NCI-H524 (cell line): ENCODE measurements at places on chromosomes 6 and 20.
A peak's percentile ranks its signal among the peaks of the same experiment; 100 is the strongest.

DNA sequence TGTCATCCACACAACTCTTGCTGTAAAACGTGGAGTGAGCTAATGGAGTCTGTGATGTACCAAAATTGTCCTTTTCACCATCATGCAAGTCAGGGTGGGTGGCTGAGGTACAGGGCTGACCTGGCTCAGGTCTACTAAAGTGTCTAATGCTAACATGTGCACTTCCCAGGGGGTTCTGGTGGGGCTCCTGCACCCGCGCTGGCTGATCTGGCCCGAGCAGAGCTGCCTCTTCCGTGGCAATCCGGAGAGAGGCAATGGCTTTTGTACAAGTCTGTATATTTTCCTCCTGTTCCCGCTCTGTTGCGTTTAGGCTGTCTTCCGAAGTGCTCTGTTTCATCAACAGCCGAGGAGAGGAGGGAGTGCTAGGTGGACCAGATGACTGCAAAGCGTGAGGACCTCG lies 191.8 kb downstream of the HIVEP2 start:
- no peak for DNase-seq

GRCh38 chr6:108175592-108176279 lies 9.9 kb downstream of the NR2E1 start:
- DNase-seq = peak; percentile 26

DNA sequence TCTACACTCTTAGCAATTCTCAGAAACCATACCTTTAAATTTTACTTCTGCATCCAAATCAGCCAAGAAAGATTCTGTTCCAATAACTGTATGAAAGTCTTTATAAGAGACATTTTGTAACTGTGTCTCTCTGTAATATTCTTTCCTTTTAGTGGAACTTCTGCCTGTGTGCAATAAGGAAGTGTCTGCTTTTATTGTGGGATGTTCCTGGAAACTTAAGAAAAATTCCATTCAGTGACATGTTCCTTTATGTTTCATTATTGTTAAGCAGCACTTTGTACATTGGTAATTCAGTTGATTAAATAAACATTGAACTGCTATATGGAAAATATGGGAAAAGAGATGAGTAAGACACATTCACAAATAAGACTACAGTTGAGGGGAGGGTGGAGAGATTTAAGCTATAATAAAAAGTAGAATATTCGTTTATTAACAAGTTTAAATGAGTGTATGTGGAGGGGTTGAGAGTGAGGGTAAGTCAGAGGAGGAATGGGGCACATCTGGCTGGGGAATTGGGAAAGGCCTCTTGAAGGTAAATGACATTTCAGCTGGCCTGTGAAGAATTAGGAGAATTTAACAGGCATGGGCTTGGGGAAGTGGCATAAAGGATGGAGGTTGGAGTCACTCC lies 11.9 kb downstream of the NUS1 start:
- DNase-seq = no peak

- no peak for DNase-seq
Observed at GRCh38 chr20:62461157-62461556, 14.6 kb downstream of the GATA5 start.

DNA sequence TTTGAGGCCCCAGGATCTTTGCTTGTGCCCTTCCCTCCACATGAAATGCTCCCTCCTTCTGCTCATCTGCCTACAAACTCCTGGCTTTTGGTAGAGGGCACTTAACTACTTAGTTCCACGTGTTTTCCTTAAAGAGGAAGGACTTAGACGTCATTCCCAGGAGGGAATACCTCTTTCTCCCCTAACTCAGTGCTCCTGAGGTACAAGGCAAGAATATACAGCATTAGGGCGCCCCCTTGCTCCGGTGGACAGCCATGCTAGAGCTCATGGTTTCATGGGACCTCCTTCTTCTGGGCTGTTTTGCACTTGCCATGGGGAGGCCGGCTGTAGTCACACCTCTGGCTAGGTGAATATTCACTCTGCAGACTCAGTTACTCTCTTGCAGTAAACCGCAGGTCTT lies 93.8 kb upstream of the LY86 start:
- peak; percentile 73 for DNase-seq

DNA sequence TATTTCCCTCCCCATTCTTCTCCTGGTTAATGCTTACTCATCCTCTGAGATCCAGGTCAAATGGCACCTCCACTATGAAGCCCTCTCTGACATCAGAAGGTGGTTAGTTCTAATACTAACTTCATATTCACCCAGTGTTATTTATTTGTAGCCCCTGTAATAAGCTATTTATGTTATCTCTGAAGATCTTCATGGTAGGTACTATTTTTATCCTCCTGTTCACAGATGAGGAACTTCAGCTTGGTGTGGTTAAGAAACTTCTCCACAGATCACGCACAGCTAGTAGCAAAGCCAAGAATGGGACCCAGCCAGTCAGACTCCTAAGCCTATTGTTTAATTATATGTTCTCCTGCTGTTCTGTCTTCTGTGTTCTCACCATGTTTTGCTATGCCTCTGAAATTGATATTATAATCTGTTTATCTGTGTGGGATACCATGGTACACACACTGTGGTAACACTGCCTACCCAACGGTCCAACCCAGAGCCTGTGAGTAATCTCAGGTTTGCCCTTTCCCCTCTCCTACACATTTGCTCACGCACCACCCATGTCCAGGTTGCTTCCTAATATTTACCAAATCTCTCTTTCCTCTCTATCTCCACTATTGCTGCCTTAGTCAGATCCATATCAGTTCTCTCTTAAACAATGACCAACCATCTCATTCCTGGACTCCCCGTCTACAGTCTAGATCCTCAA lies 98.4 kb downstream of the IPCEF1 start:
- DNase-seq = no peak

DNA sequence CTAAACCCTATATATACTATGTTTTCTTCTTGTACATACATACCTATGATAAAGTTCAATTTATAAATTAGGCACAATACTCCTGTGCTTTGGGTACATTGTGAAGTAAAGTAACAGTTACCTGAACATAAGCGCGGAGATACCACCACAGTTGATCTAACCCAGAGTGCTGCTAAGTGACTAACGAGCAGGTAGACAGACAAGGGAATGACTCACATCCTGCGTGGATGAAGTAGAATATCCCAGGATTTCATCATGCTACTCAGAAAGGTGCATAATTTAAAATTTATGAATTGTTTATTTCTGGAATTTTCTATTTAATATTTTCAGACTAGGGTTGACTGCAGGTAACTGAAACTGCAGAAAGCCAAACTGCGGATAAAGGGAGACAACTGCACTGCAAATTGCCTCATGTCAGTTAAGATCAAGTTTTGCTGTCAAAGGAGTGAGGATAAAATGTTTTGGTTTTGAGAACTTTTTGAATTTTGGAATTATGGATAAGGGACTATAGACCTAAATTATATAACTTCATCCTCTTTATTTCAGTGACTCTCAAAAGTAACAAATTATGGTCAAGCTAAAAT lies 14.4 kb downstream of the MKKS start:
- DNase-seq = no peak

GRCh38 chr6:143100429-143100828 lies 39.7 kb downstream of the AIG1 start:
- no peak for DNase-seq

DNA sequence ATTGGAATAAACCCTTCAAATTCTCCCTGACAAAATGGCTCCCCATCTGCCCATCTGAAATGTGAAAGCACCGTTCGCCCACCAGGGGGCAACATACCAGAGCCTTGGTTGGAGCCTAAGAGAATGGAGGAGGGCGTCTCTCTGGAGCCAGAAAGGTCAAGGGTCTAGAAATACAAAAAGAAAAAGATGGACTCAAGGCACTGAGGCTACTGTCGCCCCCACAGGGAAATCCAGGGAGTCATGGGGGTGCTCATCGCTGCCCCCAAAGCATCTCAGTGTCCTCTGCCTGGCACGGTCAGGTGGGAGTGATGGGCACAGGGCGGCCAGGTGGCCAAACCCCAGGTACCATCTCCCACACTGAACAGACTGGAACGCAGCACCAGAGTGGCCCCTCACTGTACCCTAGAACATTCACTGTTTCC lies 136.3 kb downstream of the ZMYND8 start:
- no peak for DNase-seq

DNA sequence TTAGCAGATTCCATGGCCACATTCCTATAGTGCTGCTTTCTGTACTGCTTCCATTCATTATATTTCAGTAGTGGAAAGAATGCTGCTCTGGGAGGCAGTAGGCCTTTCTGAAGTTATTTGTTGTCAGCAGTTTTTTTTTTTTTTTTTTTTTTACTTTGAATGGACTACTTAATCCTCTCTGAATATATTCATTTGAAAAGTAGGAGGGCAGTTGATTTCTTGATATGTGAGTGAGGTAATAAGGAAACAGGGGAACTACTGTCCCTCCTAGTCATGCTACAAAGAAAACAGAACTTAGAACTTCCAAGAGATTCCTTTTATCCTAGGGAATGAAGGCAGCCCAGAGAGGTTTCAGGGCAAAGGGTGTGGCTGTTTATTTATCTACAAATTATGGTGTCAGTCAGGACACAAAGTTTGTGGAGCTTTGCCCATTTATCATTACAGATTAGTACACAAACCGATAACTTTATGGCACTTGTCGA lies 155.9 kb downstream of the JARID2 start:
- DNase-seq = no peak

- no peak for DNase-seq
Observed at GRCh38 chr6:160510199-160510598, 153.9 kb downstream of the LPA start.

- DNase-seq = no peak
Observed at GRCh38 chr20:38307371-38308046, 3.6 kb downstream of the BPI start.

DNA sequence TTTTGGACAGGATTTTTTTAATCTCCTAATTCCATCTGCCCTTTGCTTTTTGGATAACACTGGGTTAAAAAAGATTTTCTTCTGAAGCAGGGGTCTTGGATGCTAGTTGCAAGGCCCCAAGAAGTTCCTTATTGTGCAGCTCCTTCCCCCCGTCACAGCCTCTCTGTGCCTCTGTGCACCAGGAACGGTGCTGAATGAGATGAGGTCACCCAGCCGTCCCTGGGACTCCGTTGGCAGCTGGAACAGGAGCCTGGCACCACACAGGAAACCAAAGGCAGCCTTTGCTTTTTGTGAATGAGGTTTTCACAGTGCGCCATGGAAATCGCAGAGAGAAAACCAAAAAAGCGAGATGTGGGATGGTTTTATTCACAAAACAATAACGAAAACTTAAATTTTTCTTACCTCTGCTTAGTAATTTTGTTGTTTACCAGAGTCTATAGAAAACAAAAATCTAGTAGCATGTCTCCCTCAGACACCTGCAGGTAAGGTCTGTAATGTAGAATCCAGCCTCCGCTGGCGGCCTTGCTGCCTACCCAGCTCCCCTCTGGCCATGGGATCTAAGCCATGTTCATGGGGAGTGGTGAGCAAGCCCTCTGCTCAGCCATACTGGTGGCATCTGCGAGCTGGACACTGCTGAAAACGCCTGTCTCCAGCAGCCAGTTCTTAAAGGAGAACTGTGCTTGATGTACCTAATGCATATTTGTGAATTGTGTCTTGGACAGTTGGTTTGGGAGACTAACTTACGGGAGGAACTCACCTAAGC lies 40.4 kb upstream of the SYNJ2 start:
- DNase-seq = no peak

- no peak for DNase-seq
Observed at GRCh38 chr20:56163806-56164205, 84.7 kb upstream of the MC3R start.

- no peak for DNase-seq
Observed at GRCh38 chr20:39607141-39607540, 645.0 kb downstream of the DHX35 start.

DNA sequence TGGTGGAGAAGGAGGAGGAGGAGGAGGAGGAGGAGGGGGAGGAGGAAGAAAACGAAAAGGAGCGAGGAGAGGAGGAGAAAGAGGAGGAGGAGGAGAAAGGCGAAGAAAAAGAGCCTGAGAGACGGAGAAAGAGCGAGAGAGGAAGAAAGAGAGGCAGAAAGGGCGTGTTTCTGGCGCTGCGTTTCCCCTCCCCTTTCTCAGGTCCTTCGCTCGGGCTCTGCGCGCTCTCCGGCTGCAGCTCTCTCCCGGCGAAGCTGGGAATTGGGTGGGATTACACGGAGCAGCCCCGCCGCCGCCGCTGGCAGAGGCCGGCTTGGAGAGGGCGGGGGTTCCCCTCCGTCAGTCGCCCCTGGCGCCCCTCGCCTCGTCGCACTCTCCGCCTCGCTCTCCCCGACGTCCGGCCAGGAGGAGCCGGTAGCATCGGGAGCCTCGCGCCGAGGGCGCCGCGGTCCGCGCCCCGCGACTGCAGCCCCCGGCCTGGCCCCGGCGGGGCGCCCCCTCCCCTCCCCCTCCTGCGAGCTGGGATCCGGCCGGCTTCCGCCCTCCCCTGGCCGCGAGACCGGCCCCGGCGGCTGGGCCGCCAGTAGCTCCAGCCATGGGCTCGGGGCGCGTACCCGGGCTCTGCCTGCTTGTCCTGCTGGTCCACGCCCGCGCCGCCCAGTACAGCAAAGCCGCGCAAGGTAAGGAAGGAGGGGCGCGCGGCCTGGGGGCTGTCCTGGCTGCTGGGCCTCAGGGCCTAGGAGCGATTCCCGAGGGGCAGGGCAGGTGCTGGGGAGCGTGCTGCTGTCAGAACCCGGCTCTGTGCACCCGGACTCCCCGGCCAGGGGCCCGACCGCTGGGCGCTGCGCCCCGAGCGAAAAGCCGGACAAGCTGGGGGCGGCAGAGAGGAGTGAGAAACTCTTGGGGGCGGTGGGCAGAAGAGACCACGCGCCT lies at the start of gene SCUBE3:
Gene SCUBE3, plus strand, starts transcription at position 133 of the 933 bp plus-strand sequence. Its CDS starts 463 bp downstream, at position 596.
- no peak for DNase-seq

GRCh38 chr20:52494244-52494643 lies 302.7 kb upstream of the ZFP64 start:
- no peak for DNase-seq

DNA sequence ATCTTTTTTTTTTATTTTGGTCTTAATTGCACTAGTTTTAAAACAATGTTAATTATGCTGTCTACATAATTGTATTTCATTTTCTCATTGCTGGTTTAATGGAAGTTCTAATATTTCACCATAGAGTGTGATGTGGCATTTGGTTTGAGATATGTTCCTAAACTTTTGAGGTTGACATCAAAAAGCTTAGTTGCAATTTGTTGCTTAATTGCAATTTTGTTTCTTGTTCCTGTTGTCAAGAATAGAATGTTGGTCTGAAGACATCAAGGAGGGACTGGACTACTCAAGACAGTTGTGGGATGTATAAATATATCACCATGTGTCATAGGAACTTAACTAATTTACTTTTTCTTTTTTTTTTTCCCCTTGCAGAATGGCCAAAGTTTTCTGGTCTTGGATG lies 12.5 kb downstream of the HSF2 start:
- no peak for DNase-seq

DNA sequence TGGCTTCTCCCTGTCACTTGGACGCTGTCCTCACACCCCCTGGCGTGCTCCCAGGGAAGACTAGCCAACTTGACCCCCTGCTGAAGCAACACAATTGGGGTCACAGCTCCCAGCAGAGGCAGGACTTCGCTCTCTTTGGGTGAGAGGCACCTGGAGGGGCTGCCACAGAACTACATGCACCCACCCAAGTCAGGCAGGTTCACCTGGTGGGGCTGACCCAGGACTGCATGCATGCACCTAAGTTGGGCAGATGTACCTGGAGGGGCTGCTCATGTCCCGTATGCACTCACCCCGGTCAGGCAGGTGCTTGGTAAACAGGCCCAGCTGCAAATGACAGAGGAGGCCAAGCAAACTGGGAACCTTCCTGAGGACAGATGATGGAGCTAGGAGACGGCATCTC lies 154.3 kb upstream of the RPS6KA2 start:
- DNase-seq = no peak

- DNase-seq = no peak
Observed at GRCh38 chr6:152993847-152994246, 8.7 kb downstream of the MTRF1L start.
